Pancreas (tissue), 10 donors: ENCODE measurements at places on chromosomes 5 and 9.

DNA sequence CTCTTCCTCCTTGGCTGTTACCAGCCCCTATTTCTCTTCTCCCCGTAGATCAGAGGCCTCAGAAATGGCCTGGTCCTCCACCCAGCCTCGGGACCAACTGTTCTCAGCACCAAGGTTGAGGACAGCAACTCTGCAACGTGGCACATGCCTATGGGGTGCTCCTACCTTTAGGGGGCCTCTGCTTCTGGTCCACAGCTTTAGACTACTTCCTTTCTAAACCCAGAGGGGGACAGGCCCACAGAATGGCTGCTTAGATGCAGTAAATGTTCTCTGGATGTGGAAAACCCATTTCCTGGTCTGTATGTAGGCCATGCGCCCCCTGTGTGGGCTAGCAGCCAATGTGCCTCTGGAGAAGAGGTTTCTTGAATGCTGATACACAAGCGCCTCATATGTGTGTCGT, 68.4 kb downstream of the NRG2 start:
- no peak for DNase-seq

- DNase-seq: no peak
Observed at GRCh38 chr9:12060067-12060466, 633.1 kb upstream of the TYRP1 start.

- DNase-seq: no peak
Observed at GRCh38 chr5:15645381-15646160, 145.6 kb downstream of the FBXL7 start.

- DNase-seq: no peak
Observed at GRCh38 chr5:118723021-118723338, 265.4 kb downstream of the DTWD2 start.

DNA sequence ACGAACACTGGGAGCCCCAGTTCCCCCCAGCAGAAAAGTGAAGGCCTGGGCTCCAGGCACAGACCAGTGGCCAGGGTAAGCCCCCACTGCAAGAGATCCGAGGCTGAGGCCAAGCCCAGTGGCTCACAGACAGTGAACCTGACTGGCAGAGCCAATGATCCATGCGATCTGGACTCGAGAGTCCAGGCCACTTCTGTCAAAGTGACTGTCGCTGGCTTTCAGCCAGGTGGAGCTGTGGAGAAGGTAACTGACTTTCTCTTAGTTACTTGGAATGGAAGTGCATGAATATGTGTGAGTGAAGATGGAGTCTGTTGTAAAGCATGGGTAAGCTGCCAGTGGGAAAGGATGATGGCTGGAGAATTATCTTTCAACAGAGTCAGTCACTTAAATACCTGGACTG, 99.7 kb downstream of the GOLPH3 start:
- no peak for DNase-seq

- DNase-seq: no peak
Observed at GRCh38 chr9:122546196-122546595, 6.7 kb upstream of the OR1N2 start.

DNA sequence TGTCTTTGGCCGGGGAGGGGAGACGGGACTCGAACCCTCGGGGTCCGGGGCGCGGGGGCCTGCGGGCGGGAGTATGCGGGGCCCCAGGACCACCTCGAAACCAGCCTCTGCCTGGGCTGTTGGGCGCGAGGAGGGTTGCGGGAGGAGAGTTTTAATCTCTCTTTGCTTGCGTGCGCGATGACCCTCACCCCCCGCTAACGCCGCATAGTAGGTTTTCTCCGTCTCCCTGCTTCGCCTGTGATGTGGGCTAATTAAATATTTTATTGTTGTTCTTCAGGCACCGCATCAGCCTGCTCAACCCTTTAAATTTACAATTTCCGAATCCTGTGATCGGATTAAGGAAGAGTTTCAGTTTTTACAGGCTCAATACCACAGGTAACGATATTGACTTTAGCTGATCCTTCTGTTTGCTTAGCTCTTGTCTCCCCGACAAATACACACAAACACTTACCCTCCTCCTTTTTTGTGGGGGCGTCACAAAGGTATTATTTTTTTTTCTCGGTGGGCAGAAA, 1.7 kb downstream of the TLE4 start:
- DNase-seq: peak; percentile 21

- DNase-seq: no peak
Observed at GRCh38 chr9:110153431-110153830, 54.5 kb downstream of the C9orf152 start.
